Femur (tissue), 1 donor: ENCODE measurements at places on chromosomes 2 and 18.

DNA sequence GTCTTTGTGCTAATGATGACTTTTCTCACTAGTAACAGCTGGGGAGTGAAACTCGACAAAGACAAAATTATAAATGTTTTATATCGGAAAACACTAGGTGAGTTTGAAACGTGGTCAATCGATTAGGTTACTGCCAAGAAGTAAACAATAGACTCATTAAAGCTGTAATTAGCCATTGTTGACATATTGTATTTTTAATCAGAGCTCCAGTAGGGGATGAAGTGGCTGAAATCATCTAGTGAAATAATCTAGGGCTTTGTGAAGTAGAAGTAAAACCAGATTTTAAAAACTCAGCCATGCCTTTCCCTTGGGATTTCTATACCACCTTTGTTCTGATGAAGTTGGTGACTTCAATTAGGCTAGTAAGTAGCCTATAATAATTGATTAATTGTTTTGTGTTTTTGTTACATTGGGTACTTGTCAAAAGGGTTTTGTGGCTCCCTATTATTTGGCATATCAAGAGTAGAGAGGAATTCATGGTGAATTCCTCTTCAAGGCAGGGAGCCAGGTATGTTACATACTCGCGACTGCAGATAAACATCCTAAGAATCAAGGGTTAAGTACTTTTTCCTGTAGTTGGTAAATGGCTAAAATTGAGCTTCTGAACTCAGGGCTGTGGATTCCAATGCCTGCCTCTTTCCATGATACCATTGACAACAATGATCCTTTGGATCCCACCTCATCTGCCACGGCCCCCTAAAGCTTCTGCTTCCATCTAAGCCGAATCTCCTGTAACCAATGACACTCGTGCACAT lies 31.6 kb downstream of the RAB27B start:
- DNase-seq: no peak

GRCh38 chr2:18790509-18791171 lies 201.3 kb upstream of the NT5C1B start:
- DNase-seq: no peak

DNA sequence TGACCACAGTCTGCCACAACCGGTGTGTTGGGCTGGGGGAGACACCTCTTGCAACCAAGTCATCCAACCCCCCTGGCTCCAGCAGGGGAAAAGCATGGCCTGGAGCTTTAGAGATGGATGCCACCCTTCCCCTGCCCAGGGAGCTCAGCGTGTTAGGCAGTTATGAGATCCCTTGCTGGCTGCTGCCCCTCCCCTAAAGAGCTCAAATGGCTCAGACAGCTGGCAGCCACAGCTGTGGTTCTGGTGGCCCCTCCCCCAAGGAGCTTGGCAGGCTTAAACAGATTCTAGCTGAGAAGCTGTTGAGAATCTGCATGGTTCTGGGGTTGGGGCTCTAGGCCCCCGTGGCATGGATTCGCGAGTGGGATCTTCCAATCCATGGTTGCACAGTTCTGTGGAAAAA lies 64.7 kb downstream of the TEX51 start:
- peak; percentile 69 for DNase-seq

GRCh38 chr2:203763241-203763937 lies 57.0 kb downstream of the CD28 start:
- DNase-seq: no peak

GRCh38 chr2:223541546-223541945 lies 60.6 kb downstream of the SCG2 start:
- no peak for DNase-seq

- DNase-seq: no peak
Observed at GRCh38 chr2:136439064-136439676, 321.2 kb upstream of the CXCR4 start.

DNA sequence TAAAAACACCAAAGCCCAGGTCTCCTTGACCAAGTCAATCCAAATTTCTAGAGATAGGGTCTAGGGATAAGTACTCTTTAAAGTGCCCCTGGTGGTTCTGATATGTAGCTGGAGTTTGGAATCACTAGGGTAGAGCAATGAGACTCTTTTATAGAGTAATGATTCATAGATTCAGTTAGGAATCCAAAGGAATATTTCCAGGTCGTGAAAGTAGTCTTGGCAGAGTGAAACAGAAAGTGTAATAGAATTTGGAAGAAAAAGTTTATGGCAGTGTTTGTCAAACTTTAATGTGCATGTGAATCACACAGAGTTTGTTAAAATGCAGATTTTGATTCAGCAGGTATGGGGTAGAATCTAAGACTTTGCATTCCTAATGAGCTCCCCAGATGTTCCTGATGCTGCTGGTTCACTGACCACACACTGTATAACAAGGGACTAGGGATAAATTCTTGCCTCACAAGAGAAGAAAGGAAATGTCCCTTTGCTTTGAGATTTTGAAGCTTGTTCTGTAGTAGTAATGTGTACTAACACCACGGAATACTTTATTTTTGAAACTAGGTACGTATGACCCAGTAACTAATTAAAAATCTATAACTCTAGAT lies 1.8 kb downstream of the UPP2 start:
- no peak for DNase-seq

DNA sequence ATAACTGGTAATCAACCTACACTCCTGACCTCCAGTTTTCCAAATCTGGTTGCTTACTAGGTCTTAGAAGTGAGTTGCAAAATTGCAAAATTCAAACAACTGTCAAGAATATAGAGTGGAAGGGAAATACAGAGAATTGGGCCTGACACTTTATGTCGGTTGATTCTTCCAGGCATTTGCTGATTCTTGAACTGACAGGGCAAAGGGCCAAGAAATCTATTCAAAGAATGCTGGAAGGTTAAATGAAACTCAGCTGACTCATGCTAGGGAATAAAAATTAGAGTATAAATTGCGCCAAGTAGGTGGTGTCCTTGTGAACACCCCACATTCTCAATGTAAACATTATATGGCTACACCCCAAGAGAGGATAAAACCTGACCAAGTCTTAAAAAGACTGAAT lies 21.5 kb upstream of the ZSCAN30 start:
- DNase-seq: no peak

DNA sequence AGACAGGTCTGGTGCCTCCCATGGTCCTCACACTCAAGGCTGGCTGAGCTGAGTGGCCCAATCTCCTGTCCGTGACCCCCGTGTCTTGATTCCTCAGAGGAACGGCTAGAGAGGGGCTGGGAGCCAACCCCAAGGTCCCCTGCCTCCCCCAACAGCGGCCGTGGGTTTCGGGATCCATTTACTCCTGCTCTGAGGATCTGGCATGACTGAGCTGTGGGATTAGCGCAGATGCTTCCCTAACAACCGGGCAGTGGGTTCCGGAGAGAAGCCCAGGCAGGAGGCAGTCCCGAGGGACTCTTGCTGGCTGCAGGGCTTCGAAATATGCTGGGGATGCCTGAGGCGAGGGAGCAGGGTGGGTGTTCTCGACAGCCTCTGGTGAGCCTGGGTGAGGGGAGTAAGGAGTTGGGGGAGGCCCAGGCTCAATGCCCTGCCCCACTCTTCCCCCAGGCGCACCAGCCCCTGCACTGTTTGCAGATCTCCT lies 18.9 kb downstream of the GPR35 start:
- DNase-seq: no peak

GRCh38 chr2:111019381-111019780 lies 101.3 kb upstream of the BCL2L11 start:
- DNase-seq: no peak

DNA sequence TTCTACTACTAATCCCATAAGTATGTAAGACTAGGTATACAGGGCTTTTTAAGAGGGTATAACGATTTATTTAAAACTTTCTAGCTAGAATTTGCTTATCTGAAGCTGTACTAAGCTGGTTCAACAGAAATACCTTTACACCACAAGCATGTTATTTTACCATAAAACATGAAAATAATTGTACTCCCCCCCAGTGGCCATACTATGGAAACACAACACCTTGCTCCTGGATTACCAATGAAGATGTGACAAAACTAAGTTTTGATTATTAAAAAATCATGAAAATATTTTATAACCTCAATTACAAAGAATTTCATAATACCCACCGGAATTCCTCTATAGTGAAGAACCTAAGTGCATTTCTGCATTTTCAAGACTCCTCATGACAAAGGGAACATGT lies 27.3 kb downstream of the LPIN2 start:
- DNase-seq: no peak

DNA sequence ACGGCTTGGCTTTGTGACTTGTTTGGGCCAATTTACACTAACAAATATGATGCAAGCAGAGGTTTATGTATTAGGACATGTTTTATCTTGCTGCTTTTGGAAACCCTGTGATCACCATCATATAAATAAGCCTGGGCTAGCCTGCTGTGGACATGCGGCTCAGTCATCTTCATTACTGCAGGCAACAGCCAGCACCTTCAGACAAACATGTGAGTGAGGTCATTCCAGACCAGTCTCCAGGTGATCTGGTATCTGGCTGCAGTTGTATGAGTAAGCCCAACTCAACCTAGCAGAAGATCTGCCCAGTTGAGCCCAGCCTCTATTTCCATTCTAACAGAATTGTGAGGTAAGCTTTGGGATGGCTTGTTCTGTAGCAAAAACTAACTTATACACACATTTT lies 254.6 kb upstream of the ATP5MC3 start:
- no peak for DNase-seq

GRCh38 chr2:159946326-159946999 lies 116.0 kb downstream of the PLA2R1 start:
- no peak for DNase-seq

- peak; percentile 66 for DNase-seq
Observed at GRCh38 chr18:76490670-76491472, 4.2 kb downstream of the ZNF516 start.

DNA sequence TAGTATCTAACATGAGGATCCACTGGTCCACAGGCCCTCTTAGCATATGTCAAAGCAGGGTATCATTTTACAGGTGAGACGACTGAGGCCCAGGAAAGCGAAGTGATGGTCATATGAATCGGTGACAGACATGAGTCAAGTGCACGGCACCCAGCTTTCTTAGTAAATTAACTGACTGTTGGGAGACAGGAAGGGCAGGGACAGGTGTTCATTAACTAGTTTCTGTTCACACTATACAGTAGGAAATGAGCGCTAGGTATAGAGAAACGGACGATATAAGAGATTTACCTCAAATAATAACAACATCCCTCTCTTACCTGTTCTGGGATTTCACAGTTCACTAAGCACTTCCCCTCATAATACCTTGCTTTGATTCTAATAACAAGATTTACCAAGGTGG lies 1.7 kb upstream of the SMARCAL1 start:
- no peak for DNase-seq

DNA sequence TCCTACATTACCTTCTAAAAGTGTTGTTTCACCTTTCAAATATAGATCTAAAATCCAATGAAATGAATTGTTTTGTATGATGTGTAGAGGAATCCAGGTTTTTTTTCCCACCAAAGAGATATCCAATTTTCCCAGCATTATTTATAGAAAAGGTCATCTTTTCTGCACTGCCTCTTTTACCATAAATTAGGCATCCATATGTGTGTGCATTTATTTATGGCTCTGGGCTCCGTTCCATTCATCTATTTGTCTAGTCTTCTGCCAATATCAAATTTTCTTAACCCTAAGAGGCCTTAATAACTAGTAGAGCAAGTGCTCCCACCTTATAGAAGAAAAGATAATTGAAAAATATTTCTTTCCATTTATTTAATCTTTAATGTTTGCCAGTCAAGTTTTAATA lies 88.3 kb downstream of the ATAD2B start:
- DNase-seq: no peak

GRCh38 chr18:73669297-73669696 lies 478.3 kb downstream of the FBXO15 start:
- peak; percentile 32 for DNase-seq

DNA sequence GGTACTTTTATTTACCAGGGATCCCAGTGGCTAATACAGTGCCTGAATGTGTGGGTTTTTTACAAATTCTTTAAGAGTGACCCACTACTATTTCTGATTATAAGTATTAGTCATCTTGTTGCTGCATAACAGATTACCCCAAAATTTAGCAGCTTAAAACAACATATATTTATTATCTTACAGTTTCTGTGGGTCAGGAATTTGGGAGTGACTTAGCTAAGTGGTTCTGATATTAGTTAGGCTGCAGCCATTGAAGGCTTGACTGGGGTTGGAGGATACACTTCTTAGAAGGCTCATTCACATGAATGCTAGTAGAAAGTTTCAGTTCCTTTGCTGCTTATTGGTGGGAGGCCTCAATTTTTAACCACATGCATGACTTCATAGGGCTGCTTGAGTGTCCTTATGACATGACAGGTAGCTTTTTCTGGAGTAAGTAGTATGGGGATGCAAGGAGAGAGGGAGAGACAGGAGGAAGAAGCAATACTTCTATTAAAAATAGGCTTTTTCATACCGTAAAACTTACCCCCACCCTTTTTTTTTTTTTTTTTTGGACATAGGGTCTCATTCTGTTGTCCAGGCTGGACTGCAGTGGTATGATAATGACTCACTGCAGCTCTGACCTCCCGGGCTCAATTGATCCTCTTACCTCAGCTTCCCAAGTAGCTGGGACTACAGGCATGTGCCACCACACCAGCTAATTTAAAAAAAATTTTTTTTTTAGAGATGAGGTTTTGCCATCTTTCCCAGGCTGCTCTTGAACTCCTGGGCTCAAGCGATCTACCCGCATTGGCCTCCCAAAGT lies 13.3 kb upstream of the POLE4 start:
- DNase-seq: no peak

GRCh38 chr2:239150125-239151011 lies 250.5 kb downstream of the HDAC4 start:
- peak; percentile 1 for DNase-seq

GRCh38 chr2:71952572-71953188 lies 195.0 kb downstream of the CYP26B1 start:
- DNase-seq: no peak

DNA sequence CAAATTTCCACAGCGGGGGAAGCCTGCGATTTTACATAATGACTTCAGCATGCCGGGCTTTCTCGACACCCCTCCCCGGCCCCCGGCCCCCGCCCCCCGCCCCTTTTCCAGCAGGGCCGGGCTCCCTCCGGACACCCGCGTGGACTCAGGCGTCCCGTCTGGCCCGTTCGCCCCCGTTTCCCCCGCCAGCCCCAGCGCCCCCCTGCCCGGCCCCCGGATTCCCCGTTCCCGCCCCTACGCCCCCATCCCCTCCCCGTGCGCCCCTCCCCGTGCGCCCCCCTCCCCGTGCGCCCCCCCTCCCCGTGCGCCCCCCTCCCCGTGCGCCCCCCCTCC lies 456 bp upstream of the NFATC1 start:
- DNase-seq: peak; percentile 93

GRCh38 chr2:48207851-48208250 lies 301.6 kb upstream of the FBXO11 start:
- no peak for DNase-seq

GRCh38 chr2:142445023-142445422 lies 314.2 kb upstream of the LRP1B start:
- no peak for DNase-seq

GRCh38 chr2:178782236-178782635 lies 25.0 kb downstream of the TTN start:
- no peak for DNase-seq

DNA sequence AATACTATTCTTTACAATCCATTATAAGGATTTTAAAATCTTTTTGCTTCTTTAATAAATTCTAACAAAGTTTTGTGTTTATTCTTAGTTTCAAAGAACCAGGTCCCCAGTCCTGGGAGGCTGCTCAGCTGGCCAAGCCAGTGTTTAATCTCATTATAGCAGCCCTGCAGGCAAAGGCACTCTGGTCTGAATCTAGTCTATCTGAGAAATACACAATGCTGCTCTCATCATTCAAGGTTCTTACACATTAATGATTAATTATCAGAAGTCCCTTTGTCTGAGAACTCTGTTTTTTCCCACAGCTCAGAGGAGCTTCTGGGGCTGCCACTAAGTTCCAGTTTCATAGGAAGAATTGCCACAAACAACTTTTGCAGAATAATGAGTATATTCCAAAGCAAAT lies 27.7 kb downstream of the KCTD18 start:
- DNase-seq: no peak
